Bronchial epithelial cell (primary cell): ENCODE measurements at places on chromosomes 3 and 15.

GRCh38 chr3:172931746-172932285 is 181.3 kb downstream of the ECT2 start:
- no peak for DNase-seq

GRCh38 chr15:40498418-40498817 is 27.6 kb downstream of the CHST14 start:
- peak; percentile 76 for DNase-seq

DNA sequence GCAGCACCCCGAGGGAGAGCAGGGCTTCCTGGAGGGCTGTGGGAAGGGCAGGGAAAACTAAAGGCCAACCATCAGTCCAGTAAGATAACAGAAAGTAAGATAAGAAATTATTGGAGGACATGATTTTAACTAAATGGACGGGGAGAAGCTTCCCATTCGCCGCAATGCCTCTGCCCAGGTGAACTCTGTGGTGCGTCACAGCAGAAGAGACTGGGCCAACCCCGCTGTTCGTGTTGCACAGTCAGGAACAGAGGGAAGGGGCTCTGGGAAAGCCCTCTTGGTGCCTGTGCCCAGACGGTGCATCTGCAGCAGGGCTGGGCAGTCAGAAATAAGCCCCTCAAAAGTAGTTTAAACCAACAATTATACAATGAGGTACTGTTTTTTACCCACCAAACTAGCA is 284.1 kb downstream of the OCA2 start:
- no peak for DNase-seq

DNA sequence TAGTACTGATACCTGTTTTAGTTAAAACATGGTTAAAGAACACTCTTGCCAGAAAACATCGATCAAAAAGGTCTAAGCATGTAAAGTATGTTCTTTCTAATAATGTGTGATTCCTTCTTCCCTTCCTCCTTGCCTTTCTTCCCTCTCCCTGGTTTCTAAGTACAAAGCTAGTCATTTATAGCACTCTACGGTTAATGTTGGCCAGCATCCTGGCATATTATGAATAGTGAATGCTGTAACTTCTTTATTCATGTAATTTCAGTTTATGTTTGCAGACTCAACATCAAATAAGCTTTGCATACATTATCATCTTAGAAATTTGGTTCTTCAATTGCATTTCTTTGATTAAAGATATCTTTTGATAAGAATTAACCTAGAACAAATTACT is 27.1 kb downstream of the P2RY12 start:
- no peak for DNase-seq

- DNase-seq, result peak; percentile 33
Observed at GRCh38 chr15:69576035-69576526, 123.5 kb downstream of the RPLP1 start.
